ENCODE measurements at places on chromosomes 7 and 10.

DNA sequence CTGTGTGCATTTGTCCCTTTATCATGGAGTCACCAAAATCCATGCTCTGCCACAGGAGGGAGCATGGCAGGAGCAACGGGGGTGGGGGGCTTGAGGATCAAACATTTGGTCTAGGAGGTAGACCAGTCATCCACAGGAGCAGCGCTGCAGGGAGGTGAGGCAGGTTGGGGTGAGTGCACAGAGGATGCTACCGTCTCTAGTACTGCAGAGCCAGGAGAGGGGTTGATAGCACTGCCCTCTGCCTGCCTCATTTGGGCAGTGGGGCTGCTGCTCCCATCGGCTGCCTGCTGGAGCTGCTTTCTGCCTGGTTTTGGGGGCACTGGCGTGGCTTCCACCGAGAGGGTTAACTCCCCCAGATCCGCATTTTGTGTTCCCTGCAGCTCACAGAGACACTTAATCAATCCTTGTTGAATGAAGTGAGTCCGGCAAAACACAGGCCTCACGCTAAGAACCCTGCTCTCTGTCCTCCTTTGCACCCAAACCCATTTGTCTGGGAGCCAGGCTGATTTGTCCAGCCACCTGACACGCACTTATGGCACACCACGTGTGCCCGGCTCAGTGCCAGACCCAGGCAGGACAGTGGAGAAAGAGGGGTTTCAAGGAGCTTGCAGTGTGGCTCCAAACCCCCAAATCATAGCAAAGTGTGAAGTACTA, 527.1 kb upstream of the FOXK1 start:
- DNase-seq: no peak

DNA sequence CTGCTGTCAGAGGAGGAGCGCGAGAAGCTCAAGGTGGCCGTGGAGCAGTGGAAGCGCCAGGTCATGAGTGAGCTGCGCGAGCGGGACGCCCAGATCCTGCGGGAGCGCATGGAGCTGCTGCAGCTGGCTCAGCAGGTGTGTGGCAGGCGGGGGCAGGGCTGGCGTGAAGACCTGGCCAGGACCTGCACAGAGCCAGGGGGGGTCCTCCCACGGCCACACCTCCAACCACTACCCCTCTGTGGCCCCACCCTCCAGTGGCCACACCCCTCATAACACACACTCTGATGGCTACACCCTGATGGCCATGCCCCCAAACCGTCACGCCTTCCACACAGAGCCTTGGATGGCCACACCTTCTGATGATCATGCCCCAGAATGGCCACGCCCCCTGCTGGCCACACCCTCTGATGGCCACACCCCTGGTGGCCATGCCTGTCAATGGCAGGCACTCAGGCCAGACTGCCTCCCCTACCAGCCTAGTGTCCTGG, 23.4 kb upstream of the DPYSL4 start:
- peak; percentile 47 for DNase-seq

DNA sequence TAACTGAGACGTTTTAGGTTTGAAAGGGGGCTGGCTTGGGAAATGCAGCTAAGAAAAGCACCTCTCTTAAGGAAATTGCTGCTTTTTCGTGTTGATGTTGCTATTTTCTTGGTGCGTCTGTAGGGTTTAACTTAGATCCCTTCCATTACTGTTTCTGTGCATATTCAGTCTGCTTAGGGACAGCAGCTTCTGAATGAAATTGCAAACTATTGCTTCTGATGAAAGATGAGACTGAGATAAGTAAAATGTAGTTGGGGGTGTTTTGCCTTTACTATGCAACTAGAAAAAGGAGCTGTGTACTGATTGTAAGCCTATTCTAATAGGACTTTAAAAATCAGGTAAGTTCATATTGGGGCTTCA, 772 bp downstream of the HDAC9 start:
- no peak for DNase-seq

DNA sequence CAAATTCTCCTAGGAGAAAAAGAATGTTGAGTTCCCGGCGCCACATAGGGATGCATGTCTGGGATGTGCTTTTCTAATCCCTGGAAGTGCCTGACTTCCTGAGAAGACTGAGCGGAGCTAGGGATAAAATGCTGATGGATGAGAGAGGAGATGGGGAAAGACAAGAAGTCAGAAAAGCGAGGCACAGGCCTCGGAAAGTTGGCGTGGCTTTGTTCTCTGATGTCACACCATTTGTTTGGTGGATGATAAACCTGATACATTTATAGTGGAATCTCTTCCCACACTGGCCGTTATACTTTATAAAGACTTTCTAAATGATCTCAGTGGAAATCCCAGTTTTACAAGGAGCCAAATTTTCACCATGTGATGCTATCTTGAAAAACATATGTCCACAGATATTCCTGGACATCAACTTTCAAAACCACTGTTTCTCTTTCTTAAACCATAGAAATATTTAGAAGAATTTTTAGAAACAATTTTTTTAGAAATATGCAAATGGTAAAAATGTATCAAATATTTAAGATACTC, 188.8 kb upstream of the SVIL start:
- DNase-seq: no peak

DNA sequence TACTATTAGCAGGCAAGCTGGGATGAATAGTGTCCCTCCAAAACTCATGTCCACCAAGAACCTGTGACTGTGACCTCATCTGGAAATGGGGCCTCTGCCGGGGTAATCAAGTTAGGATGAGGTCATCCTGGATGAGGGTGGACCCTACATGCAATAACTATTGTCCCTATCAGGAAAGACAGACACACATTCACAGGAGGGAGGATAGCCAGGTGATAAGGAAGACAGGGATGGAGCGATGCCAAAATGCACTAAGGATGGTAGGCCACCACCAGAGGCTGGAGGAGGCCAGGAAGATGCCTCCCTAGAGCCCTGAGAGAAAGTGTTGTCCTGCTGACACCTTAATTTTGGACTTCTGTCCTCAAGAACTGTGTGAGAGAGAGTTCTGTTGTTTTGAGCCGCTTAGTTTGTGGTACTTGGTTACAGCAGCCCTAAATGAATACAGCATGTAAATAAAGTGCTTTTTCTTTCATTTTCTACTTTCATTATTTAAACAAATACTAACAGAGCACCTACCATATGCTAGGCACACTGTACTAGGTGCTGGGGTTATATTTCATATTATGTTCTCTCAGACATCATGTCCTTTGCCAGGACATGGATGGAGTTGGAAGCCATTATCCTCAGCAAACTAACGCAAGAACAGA, 111.9 kb downstream of the USP6NL start:
- DNase-seq: no peak
